ENCODE measurements at places on chromosomes 12 and 14. TPM values are rescaled to one million over a fixed set of nuclear protein-coding genes. Genes with fewer than 3 reads are reported as not detected.

LRRC9 gene
- 0.05 TPM for total RNA-seq

LTBP2 gene
- 0.49 TPM for total RNA-seq

TAS2R50 gene
- 0.55 TPM for total RNA-seq

RHOJ gene
- total RNA-seq: not detected

CACNB3 gene
- 15.3 TPM for total RNA-seq

SLC4A8 gene
- 14.4 TPM for total RNA-seq

SYNDIG1L gene
- total RNA-seq: not detected

MMP17 gene
- not detected for total RNA-seq

NRXN3 gene
- total RNA-seq: not detected

ACSS3 gene
- not detected for total RNA-seq

FGD4 gene
- total RNA-seq: 0.66 TPM

PMCH gene
- 0.35 TPM for total RNA-seq

HOXC12 gene
- total RNA-seq: not detected

RERGL gene
- not detected for total RNA-seq

TRPV4 gene
- total RNA-seq: not detected

EPYC gene
- total RNA-seq: not detected

MOAP1 gene
- total RNA-seq: 19.8 TPM

FOXM1 gene
- total RNA-seq: 112 TPM

OSGEP gene
- 43.3 TPM for total RNA-seq

Measured in activated naive CD4-positive, alpha-beta T cell treated with anti-CD3 and anti-CD28 coated beads, Interleukin-2, amount 50 U/mL, for 72 hours (primary cell).